Liver (tissue), 10 donors: ENCODE measurements at places on chromosomes 5 and 9. TPM values are rescaled to one million over a fixed set of nuclear protein-coding genes. Genes with fewer than 3 reads are reported as not detected.

GRCh38 chr9:29691758-29692407, 2118.6 kb upstream of the C9orf72 start:
- no peak for DNase-seq

- no peak for DNase-seq
These were observed 148.7 kb downstream of the RFK start for GRCh38 chr9:76245518-76245917.

DNA sequence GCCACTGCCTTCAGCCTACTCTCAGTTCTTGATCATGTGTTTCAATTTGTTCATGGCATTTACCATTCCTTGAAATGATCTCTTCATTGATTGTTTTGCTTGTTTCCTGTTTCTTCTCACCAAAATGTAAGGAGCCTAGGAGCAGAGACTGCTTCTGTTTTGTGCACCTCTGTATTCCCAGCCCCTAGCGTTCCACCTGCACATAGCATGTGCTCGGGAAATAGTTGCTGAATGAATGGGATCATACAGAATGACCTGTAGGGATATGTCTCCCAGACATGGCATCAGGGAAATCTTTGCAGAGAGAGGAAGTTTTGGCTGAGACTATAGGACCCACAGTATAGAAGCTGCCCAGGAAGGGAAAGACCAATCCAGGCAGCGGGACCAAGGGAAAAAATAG, 6.2 kb upstream of the CERCAM start:
- no peak for DNase-seq

DNA sequence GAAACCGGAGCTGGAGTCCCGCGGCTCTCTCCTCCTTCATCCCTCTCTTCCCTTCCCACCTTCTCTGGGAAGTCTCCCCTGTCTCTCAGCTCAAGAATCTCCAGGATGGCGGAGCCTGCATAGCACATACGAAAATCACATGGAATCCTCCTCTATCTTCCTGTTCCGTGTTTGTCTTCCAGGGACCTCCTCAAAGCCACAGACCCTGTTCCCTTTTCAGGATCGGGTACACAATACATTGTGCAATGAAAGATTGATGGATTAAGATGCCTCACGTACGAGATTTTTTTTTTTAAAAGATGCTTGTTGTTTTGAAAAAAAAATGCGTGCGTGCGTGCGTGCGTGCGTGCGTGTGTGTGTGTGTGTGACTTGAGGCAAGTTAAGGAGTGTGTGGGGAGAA, 46.6 kb upstream of the OLFM1 start:
- no peak for DNase-seq

DNA sequence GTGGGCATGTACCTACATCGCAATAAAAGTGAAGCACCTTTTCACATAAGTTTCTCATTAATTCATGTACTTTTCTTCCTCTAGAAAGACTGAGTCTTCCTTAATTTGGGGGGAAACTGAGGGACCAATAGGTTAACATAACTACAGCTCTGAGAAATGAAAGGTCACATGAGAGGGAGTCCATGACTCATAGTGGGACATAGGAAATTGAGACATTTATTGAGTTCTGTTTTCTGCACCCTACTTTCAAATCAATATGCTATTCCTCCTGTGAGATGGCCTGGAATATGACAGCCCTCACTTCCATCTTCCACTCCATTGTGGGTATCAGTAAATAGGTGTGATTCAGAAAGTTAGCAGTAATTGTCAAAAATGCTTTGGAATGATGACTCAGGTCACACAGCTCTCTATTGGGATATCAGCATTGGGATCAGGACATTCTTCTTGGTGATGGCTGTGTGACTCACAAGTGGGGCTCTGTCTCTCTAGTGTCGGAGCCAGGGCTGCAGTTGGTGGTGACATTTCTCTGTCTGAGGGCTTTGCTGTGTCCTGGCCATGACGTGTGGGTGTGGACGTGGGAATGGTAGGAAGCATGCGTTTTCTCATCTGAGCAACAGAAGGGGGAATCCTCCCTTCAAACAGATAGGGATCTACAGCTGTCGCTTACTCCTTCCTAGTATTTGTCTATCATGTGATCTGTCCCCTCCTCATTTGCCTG, 125.0 kb downstream of the TRIO start:
- DNase-seq = no peak

GRCh38 chr5:31148959-31149475, 44.5 kb upstream of the CDH6 start:
- DNase-seq = no peak

- DNase-seq = no peak
These were observed 76.7 kb downstream of the ARSB start for GRCh38 chr5:78908173-78909061.

DNA sequence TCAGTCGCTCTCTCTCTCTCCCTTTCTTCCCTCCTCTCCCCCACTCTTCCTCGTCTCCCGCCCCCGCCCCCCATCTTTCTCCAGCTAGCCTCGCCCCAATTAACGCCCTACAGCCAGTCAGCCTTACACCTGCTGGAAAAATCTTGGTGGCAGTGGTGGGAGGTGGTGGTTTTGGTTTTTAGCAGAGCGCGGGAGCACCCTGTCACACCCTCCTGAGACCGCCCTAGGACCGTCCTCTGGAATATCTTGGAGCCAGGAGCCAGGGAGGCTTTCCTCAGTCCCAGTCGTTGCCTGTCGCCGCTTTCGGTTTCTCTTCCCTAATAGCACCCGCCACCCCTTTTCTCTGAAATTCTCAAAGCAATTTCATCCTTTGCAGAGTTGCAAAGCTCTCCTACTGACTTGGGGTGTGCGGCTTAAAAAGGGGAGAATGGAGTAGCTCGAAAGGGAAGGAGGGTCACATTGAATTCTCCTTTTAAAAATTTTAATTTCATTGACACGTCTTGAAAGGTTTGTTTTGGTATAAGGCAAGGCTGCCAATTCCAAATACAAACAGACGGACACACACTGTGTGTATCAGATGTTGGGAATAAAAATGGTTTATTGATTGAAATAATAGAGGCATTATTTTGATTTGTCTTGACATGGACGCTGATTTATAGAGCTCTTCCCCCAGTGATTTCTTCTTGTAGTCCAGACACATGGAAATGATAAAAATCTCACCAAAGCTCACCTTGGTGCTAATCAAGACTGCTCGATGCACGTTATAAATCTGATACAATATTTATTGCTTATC, 301.3 kb downstream of the PARP8 start:
- no peak for DNase-seq

DNA sequence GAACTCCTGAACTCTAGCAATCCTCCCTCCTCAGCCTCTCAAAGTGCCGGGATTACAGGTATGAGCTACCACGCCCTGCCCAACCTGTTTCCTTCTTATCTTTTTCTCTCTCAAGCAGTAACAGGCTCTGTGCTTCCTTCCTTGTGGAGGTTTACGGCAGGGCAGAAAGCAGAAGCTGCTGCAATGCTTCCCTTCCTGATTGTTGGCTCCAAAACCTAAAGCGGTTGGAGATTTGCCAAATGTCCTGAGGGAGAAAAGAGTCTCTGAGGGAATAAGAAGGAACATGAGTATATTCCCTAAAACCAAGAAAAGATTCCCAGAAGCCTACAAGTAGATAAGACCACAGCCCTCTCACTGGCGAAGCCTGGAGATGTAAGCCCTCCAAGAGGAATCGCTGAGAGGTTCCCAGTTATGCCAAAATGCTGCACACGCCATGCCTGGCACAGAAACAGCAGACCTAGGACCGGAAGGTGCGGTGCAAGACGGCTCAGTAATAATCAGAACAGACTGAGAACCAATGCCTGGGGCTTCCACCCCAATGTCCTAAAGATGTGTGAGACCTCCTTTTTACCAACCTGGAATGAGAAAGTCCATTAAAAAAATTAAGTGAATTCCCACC, 73.2 kb downstream of the APTX start:
- DNase-seq = no peak

DNA sequence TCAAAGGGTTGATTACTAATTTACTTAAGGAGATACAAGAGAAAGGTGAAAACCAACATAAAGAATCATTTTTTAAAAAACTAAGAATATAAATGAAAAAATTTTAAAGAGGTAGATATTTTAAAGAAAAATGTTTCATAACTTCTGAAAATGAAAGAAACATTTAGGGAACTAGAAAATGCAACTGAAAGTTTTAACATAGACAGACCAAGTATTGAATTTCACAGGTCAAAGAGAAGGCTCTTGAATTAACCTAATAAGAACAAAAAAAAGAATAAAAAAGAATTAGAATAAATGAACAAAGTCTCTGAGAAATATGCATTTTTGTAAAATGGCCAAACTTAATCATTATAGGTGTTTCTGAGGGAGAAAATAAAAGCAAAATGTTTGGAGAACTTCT, 16.1 kb upstream of the FAM174A start:
- no peak for DNase-seq

- DNase-seq = no peak
These were observed 65.8 kb downstream of the TSTD2 start for GRCh38 chr9:97567182-97567893.

- peak; percentile 78 for DNase-seq
These were observed 812 bp downstream of the CACFD1 start for GRCh38 chr9:133460405-133461175.

DNA sequence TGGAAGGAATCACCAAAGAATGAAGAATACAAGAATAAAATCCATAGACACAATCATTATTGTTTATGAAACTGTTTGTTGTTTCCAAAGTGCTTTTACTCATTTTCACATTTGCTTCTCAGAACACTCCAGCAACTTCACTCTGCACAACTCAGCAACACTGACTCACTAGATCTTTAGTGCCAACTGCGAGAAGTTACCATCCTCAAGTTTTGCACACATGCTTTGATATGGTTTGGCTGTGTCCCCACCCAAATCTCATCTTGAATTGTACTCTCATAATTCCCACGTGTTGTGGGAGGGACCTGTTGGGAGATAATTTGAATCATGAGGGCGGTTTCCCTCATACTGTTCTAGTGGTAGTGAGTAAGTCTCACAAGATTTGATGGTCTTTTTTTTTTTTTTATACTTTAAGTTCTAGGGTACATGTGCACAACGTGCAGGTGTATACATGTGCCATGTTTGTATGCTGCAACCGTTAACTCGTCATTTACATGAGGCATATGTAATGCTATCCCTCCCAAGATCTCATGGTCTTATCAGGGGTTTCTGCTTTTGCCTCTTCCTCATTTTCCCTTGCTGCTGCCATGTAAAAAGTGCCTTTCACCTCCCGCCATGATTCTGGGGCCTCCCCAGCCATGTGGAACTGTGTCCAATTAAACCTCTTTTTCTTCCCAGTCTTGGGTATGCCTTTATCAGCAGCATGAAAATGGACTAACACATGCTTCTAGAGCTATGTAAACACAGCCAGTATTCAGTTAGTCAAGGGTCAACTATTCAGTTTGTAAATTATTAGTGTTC, 36.9 kb downstream of the CLINT1 start:
- no peak for DNase-seq

GRCh38 chr5:25091921-25092320, 447.1 kb upstream of the CDH10 start:
- DNase-seq = no peak

DNA sequence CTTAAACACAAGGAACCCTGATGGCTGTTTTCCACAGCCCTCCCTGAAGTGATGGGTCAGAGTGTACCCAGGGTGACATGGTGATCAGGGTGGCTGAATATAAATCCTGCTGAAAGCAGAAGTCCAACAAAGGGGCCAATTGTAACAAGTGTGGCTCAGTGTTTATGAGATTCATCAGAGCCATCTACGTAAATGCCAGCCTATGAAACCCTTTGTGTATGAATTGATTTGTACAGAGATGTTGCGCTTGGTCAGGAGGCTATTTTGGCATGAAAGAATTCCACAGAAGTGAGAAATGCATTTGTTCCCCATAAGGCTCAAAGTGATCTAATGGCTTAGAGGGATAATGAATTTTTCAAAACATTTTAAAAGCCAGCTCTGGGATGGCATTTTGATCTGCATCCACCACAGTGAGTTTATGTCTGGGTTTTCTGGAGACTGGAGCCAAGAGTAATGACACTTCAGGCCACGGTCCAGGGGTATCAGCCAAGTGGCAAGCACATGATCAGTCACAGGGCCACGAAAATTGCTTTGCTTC, 12.4 kb downstream of the PRUNE2 start:
- no peak for DNase-seq

DNA sequence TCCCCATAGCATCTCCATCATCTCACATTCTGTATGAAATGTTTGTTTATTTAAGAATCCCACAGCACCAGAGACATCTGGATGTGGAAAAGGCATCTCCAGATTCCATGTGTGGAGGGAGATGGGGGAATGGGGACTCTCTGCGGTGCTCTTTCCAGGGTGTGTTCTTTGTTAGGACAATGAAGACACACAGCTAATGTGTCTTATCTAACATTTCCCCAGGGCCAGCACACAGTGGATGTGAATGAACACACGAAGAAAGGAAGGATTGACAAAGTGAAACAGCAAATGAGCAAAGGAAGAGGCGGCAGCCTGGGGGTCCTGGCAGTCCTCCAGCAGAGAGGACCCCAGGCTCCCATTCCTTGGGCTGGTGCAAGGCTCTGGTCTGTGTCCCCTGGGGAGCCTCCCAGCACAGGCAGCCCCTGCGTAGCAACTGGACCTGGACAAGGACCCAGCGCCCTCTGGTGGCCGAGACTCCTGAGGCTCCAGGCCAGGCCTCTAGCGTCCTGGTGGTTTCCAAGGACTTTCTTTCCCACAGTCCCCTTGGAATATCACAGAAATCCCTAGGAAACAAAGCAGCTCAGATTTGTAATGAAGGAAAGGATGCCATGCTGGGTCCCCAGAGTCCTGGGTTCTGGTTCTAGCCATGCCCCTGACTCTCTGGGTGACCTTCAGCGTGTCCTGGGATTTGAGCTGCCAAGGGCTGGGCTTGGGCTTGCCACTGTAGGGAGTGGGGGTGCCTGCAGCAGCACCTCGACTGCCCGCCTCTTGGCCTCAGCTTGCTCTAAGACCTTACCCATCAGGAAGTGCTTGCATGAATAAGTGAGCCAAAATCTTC, 3.5 kb upstream of the PDLIM7 start:
- peak; percentile 94 for DNase-seq

- DNase-seq = no peak
These were observed 132.9 kb downstream of the PALM2AKAP2 start for GRCh38 chr9:109912726-109913460.

DNA sequence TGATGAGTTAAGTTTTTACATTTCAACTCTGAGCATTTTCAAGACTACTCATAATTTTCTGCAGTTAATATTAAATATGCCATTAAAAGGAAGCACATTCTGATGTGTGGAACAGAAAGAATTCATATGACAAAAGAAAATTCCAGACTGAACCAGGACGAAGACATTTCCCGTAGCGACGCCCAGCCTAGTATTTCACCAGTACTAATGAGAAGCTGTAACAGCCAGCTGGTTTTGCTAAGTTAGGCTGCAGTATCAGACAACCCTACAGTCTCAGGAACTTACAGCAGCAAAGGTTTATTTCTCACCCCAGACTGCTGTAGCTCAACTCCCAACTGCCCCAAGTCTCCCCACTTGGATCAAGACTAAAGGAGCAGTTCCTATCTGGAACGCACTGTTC, 91.6 kb downstream of the TMEM174 start:
- no peak for DNase-seq

Gene HAVCR1
- 0.17 TPM for total RNA-seq

Gene PCDHAC1
- under 0.01 TPM for total RNA-seq

Gene TEK
- total RNA-seq = 11.7 TPM

Gene INSL4
- total RNA-seq = not detected

Gene BTNL9
- total RNA-seq = 12.0 TPM

Gene PRDM9
- total RNA-seq = not detected

Gene KIF4B
- 0.05 TPM for total RNA-seq
